ENCODE measurements at places on chromosomes 11 and 22.
A peak's percentile ranks its signal among the peaks of the same experiment; 100 is the strongest.

GRCh38 chr11:71339396-71339881 lies 87.1 kb upstream of the SHANK2 start:
- DNase-seq, result no peak

GRCh38 chr11:129590753-129591475 lies 215.3 kb downstream of the BARX2 start:
- no peak for DNase-seq

DNA sequence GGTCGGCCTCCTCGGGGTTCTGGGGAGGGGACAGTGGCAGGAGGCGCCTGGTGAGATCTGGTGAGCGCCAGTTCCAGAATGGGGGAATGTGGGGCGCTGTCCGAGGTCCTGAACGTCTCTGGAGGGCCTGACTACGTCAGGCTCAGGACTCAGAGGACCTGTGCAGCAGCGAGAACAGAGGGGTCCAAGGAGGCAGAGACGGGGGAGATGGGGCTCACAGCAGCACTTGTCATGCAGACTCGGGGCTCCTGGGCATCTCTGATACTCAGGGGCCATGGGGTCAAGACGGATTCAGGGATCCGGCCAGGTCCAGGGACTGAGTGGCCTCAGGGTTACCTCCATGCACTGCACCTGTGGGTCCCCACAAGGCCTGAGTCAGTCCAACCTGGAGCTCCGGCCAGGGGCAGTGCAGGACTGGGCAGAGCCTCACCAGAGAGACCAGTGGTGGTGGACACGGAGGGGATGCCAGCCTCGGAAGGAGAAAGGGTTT lies 92.2 kb downstream of the BRD1 start:
- DNase-seq, result no peak

GRCh38 chr11:134905928-134906327 lies 493.9 kb upstream of the B3GAT1 start:
- DNase-seq, result no peak

- no peak for DNase-seq
Observed at GRCh38 chr11:76690736-76691135, 20.2 kb upstream of the LRRC32 start.

GRCh38 chr11:4643076-4643475 lies 706 bp upstream of the OR51E1 start:
- DNase-seq, result no peak

DNA sequence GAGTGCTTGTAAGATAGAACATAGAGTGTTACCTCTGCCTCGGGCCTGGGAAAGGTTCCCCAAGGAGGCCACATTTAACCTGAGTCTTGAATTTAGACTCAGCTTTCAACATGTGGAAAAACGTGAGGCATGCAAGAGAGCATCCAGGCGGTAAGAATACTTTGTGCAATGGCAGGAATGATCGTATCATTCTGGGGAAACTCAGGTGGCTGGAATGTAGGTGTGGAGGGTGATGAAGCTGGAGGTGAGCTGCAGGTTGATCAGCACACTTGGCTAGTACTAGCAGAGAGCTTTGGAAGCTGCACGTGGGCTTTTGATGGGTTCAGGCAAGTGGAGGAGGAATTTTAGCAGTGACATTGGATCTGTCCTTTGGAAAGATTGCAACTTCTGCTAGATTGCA lies 270.3 kb upstream of the RAG2 start:
- no peak for DNase-seq

- no peak for DNase-seq
Observed at GRCh38 chr11:131980199-131980598, 609.8 kb downstream of the NTM start.

DNA sequence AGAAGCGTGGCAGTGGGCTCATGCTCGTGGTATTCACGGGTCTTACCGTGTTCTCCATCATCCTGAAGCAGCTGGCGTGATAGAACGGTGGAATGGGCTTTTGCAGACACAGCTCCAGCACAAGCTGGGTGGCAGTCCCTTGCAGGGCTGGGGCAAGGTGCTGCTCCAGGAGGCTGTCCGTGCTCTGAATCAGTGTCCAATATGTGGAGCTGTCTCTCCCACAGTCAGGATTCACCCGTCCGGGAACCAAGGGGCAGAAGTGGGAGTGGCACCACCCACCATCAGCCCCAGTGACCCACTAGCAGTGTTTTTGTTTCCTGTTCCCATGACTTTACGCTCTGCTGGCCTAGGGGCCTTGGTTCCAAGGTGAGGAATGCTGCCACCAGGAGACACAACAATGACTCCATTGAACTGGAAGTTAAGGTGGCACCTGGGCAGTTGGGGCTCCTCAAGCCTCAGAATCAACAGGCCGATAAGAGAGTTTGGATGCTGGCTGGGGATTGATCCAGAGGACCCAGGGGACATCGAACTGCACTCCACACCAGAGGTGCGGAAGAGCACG lies 16.9 kb upstream of the CD81 start:
- no peak for DNase-seq

GRCh38 chr22:23557036-23557435 lies 23.1 kb downstream of the IGLL1 start:
- DNase-seq, result no peak

DNA sequence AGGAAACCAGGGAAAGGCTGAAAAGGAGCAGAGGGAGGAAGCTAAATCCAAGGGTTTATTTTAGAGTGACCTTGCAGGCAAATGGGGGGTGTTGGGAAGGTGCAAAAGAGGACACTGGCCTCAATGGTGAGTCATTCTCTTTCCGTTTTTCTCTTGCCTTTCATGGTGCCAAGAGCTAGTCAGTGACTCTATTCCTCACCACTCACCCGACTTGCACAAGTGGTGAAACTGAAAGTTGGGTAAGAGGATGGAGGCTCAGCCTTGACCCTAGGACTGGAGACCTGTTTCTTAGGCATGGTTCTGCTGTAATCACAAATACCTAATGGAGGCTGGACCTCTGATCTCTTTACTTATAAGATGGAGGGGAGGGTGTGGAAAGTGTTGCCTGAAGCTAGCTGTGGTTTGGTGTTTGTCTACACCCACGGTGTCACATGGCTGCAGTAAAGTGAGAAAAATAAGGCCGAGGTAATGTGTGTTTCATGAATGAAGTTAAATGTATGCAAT lies 67.3 kb upstream of the CREB3L1 start:
- no peak for DNase-seq

DNA sequence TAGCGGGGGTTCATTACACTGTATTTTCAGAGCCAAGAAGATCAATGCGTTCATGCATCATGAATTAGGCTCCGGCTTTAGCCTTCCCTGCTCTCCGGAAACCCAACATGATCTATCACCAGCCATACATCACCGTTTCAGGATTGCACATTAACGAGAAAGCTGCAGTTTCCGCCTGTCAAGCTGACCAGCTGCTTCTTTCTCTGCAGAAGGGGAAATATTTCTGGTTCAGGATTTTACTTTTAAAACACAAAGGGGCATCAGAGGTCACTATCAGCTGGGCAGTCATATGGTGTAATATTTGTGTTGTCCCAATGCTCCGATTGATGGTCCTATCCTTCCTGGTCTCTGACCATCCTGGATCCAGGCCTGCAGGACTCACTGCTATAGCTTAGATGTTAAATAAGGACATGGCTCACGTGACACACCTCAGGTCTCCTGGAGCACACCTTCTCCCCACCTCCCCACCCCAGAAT lies 21.4 kb upstream of the CADM1 start:
- DNase-seq, result no peak

GRCh38 chr11:83464160-83464944 lies 178.2 kb upstream of the CCDC90B start:
- DNase-seq, result no peak

- no peak for DNase-seq
Observed at GRCh38 chr11:10601837-10602236, 33.4 kb upstream of the LYVE1 start.

DNA sequence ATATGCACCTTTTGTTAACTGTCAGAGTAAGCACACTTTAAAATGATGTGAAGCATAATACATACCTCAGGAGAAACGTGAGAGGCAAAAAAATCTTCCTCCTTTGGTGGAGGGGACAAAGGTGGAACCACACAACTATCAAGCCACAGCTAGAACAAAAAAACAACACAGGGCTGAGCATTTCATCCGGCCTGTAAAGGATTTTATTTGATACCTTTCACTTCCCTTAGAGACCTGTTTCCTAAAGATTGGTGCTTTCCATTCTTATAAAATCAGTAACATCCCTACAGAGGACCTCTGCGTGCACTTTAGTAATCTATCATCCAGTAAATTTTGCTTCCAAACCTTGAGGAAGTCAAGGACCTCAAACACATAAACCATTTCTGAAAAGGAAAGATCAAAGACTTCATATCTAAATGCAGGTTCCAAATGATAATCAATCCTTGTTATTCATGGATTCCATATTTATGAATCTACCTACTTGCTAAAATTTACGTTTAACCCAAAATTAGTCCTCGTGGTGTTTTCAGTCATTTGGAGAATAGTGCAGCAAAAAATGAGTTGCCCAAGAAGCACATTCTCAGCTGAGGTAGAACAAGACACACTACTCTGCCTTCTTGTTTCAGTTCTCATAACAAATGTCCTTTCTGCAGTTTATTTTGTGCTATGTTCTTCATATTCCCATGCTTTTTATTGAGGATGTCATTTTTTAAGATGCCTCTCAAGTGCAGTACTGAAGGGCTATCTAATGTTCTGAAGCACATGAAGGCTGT lies 22.7 kb downstream of the ARFGAP3 start:
- no peak for DNase-seq

- peak; percentile 58 for DNase-seq
Observed at GRCh38 chr22:50481440-50482106, at the start of gene ADM2. TSS of gene ADM2 (plus strand) at chr22:50481543. CDS start at chr22:50481848, 305 bp downstream.

- no peak for DNase-seq
Observed at GRCh38 chr11:1696608-1697570, at the start of gene KRTAP5-6. TSS of gene KRTAP5-6 (plus strand) at chr11:1697195. CDS start at chr11:1697246, 51 bp downstream.

GRCh38 chr11:117465236-117465997 lies 137.8 kb downstream of the CEP164 start:
- no peak for DNase-seq

DNA sequence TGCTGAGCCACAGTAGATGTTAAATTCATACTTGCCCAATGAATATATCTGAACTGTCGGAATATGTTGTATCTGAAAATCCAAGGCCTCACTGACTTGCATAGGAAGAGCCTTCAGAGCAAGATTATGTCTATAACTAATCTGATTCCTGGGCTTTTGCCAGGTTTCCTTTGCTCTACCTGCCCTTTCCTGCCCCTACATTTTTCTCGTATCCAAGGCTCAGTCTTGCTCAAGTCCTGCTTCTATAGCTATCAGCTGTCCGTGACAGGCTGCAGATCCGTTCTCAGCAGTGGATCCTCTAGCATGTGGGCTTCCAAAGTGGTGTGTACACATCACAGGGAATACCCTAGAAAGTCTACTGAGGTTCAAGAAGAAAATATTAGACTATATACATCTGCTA lies 18.8 kb upstream of the USP47 start:
- no peak for DNase-seq

DNA sequence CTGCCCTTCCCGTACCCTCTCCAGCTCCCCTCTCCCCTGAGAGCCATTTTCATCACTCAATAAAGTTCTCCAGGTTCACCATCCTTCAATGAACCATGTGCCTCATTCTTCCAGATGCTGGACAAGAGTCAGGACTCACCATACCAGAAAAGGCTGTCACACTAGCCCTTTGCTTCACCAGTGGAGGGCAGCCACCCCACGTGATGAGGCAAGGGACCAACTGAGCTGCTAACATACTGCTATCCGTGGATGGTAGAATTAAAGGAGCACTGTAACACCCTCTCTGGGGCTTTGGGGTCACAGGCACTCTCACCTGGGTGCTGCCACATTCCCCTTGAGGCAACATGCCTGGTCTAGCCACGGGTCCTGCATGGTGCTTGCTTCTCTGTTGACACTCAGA lies 13.1 kb upstream of the OR5I1 start:
- DNase-seq, result no peak

GRCh38 chr11:26231252-26231661 lies 100.7 kb upstream of the ANO3 start:
- no peak for DNase-seq

DNA sequence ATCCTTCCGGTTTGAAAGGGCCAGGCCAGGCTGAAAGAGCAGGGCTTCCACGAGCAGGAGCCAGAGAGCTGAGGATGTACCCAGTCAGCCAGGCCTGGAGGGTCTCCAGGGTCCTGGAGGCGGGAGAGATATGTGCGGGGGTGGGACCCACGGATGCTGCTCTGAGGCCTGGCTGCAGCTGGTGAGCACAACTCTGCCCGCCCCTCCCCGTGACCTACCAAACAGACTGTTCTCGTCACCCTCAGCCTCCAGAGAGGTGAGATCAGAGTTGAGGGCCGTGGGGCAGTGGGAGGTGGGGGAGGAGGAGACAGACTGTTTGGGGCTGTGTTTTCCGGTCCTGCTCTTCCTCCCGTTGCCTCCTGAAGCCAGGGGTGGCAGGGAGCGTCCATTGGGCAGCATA lies 42.2 kb downstream of the TRIOBP start:
- DNase-seq, result no peak

DNA sequence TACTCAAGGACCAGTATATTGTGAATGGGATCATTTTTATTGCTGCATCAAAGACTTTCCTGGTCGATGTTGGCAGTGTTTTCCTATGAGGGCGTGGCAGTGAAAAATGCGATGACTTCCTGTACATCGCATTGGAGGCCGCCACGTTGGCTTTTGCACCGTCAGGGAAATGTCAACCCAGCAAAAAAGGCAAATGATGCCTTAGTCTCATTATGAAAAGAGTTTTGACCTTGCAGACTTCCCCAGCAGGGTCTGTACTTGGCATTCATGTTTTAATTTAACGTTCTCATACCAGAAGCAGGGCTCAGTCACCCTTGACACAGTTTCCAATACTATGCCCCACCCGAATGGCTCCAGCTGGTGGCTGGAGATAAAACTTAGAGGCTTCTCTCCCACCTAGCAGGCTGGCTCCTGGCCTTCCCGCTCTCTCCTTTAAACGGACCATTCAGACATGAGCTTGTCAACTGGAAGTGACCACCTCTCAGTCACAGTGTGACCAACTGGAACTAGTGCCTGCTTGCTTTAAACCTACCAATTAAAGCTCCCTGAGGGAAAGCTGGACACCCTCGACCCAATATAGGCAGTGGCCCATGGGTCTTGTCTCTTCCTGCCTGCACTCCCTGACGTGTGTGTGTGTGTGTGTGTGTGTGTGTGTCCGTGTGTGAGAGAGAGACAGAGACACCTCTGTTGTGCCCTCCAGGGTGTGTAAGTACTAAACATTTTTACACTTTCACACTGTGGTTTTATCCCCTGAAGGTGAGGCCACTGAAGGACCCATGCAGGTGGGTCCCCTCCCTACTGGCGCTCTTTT lies 8.7 kb upstream of the GDPD5 start:
- no peak for DNase-seq

DNA sequence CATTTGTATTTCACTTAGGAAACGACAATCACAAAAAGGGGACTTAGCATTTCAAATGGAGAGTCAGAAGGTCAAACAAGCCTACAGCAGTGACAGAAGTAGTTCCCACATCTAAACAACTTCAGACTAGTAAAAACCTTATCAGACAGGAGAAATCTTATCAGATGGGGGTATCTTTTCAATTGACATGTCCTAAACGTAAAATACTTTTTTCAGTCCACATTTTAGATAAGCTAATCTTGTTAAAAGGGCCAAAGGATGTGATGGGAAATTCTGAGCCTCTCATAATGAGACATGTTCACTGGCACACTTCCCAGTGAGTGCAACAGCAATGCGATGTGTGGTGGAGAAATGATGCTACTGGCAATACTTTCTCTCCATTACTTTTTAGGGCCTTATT lies 2.4 kb downstream of the MAPK1 start:
- no peak for DNase-seq

- DNase-seq, result no peak
Observed at GRCh38 chr22:49575703-49576081, 252.0 kb downstream of the BRD1 start.

GRCh38 chr11:69156673-69157155 lies 979 bp downstream of the SMIM38 start:
- DNase-seq, result no peak

- DNase-seq, result no peak
Observed at GRCh38 chr22:35928285-35928798, 100.3 kb downstream of the RBFOX2 start.
